GM18507 (cell line): ENCODE measurements at places on chromosomes 2 and 18.
A peak's percentile ranks its signal among the peaks of the same experiment; 100 is the strongest.

GRCh38 chr2:86011449-86011941 is 94.2 kb downstream of the POLR1A start:
- no peak for DNase-seq

- no peak for DNase-seq
Observed at GRCh38 chr2:158539176-158540005, 82.6 kb downstream of the PKP4 start.

GRCh38 chr2:115412501-115412900 is 970.1 kb downstream of the DPP10 start:
- no peak for DNase-seq

DNA sequence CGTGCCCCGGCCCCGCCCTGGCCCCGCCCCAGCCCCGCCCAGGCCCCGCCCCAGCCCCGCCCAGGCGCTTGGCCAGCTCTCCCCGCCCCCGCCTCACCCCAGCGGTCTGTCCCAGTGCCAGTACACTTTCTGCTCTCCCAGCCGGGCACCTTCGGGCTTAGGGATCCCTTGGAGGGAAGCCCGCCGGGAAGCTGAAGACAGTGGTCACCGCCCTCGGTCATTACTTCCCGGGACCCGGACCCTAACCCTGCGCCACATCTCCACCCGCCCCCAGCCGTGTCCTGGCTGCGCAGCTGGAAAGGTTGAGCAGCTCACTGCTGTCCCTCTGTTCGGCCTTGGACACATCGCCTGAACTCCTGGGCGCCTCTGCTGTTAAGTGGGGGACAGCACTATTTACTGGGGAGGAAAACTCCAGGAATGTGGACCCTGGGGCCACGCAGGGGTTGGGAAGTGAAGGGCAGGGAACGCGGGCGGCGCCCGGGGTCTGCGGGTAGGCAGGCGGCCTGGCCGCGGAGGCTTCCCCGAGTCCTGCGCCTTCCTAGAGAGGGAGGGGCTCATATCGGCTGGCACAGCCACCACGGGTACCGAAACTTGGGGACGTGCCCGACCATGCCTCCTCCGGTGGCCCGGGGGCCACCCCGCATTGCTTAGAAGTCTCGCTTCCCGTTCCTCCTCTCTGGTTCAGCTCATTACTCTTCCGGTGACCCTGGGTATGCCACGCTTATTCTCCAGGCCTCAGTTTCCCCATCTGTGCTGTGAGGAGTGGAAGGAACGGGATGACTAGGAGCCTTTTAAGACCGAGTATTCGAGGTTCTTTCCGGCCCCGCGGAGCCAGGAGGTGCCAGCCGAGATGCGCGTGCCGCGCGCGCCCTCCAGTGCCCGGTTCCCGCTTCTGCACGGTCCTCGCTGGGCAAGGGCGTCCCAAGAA is 121.0 kb downstream of the GYPC start:
- peak; percentile 75 for DNase-seq

DNA sequence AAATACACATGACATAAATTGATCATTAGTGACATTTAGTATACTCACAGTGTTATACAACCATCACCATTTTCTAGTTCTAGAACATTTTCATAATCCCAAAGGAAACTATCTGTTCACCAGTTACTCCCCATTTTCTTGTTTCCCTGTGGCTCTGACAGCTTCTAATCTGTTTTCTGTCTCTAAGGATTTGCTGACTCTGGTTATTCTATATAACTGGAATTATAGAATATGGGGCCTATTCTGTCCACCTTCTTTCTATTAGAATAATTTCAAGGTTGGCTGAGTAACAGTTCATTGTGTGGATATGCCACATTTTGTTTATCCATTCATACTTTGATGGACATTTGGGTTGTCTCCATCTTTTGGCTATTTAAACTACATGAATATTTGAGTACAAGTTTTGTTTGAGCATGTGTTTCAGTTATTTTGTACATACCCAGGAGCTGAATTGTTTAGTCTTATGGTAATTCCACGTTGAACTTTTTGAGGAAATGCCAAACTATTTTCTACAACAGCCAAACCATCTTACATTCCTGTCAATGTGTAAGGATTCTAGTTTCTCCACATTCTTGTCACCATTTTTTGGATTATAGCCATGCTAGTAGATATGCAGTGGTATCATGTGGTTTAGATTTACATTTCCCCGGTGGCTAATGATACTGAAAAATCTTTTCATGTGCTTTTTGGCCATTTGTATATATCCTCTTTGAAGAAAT is 20.5 kb downstream of the KIAA1328 start:
- no peak for DNase-seq
